Fibroblast of the aortic adventitia (primary cell): ENCODE measurements at places on chromosomes 6 and 20.

- peak; percentile 93 for DNase-seq
These were observed 145.8 kb downstream of the PLCB4 start for GRCh38 chr20:9214685-9215084.

DNA sequence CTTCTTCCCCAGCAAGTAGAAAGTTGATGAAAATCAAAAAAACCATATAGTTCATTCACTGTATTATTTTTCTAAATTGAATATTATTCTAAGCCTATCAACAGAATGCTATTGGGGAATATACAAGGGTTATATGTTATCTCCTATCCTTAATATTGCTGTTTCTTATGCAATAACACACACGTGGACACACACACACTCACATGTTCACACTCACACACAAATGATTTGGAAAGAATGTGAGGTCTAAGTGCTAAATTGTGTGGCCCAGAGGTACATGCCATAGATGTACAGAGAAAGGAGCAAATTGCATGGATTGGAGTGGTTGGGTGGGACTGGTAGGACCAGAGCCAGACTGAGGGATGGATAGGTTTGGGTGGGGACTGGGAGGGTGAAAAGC is 45.1 kb downstream of the RIOK1 start:
- no peak for DNase-seq

GRCh38 chr6:167755461-167755860 is 71.2 kb upstream of the AFDN start:
- no peak for DNase-seq

- no peak for DNase-seq
These were observed 52.4 kb upstream of the ERVFRD-1 start for GRCh38 chr6:11163932-11164331.

DNA sequence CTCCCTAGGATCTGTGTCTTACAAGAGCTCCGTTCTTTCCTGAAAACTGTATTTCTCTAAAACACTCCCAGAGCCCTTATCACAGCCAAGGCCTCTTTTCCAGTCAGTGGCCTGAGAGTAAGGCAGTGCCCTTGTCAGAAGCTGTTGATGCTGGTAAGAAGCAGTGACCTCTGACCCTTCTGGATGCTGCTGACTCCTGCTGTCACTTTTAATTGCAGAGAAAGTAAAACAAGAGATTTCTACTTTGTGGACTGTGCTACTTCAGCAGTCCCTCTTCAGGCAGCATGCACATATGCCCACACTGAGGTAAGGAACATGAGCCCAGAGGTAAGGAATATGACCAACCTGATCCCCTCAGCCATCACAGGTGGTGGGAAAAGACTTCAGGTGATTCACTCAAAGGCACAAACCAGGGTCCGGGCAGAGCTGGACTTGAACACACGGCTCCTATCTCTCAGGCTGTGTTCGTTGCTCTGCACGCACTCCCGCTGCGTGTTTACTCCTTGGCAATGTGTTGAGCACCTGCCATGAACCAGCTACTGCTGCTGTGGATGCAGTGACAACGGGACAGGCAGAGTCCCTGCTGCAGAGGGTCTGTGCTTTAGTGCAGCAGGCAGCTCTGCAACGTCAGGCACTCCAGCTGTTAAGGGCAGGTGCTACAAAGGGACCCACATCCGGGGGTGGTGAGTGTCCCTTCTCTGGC is 201.9 kb upstream of the CST7 start:
- DNase-seq = no peak
